ENCODE measurements at places on chromosomes 5 and 9. TPM values are rescaled to one million over a fixed set of nuclear protein-coding genes. Genes with fewer than 3 reads are reported as not detected.

FBP1 gene
- total RNA-seq = not detected

KIF4B gene
- total RNA-seq = under 0.01 TPM

GPX3 gene
- total RNA-seq = 35.2 TPM

ELAVL2 gene
- total RNA-seq = 0.14 TPM

PCDHA3 gene
- total RNA-seq = 0.28 TPM

STC2 gene
- total RNA-seq = 582 TPM

CER1 gene
- not detected for total RNA-seq

VCAN gene
- total RNA-seq = 452 TPM

MCC gene
- total RNA-seq = 64.7 TPM

HK3 gene
- total RNA-seq = not detected

SLC44A1 gene
- total RNA-seq = 60.5 TPM

C5 gene
- total RNA-seq = 4.5 TPM

CSF1R gene
- 0.46 TPM for total RNA-seq

CYLC2 gene
- total RNA-seq = not detected

SLC34A3 gene
- total RNA-seq = not detected

SLC46A2 gene
- total RNA-seq = not detected

TNC gene
- total RNA-seq = 46.8 TPM

Measured in smooth muscle cell of bladder (primary cell).